ENCODE measurements at places on chromosomes 3 and 15.
A peak's percentile ranks its signal among the peaks of the same experiment; 100 is the strongest.

GRCh38 chr15:27585041-27585640 is 514.0 kb downstream of the OCA2 start:
- DNase-seq: no peak

DNA sequence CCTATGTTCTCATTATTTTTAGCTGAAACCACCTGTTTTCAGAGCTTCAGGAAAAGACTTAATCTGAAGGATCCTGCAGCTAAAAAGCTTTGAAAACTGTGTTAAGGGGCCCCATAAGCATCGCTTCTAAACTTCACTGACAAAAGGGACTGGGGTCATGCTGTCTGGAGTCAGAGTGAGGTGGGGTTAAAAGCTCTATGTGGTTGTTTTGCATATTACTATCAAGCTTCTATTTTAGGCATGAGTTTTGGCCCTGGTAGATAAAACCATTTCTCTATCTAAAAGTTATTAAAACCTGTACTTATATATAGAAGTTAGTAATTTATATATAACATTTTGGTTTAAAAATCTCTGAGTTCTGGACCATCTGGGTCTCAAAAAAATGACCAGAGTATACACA is 45.5 kb downstream of the GPR160 start:
- DNase-seq: no peak

DNA sequence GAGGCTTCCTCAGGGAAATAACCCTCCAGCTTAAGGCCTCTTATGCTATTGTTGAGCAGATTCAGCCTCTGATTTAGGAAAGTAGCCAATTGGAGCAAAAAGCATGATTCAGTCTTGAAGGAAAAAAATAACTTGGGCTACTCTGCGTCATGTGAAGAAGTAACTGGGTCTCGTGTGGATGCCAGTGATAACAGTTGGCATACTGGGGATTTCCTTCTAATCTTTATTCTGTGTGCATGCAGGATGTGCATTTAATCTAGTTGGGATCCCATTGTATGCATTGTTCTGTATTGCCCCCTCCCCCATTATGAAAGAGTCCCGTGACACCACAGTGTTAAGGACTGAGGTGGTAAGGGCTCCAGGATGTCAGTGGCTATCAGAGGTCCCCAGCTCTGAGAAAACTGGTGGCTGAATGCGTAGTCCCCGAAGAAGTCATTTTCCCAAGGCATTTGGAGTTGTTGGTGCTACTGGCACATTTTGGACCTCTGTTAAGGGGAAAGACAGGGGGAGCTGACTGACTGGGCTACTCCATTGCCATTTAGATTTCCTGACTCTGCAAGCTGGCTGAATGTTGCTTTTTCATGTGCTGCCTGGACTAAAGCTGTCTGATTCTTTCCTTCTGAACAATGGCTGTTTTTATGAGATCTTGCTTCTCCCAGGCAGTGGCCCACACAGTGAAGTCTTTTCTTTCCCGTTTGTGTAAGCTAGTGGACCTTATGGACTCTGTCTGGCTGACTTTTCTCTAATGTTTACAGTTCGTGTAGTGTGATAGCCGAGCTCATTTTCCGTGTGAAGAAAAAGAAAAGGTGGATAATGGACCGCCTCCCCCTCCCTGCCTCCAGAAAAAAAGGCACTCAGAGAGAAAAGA is 38.4 kb upstream of the TRAK1 start:
- DNase-seq: no peak

GRCh38 chr3:141360888-141361598 is 7.3 kb upstream of the ZBTB38 start:
- no peak for DNase-seq

- DNase-seq: no peak
Measured at GRCh38 chr3:186200726-186201125, 91.8 kb upstream of the ETV5 start.

DNA sequence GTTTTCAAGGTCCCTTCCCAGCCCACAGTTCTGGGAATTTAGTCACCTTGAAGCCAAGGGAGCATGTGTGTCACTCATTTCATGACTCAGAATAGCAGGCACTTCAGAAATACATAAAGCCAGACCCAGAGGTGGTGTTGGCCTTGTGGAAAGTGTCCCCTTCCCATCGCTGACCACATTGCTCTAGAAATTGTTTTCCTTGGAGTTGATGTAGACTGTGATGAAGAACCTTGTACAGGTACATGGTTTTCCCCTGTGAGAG is 158.8 kb downstream of the SLCO3A1 start:
- no peak for DNase-seq

- no peak for DNase-seq
Measured at GRCh38 chr3:112967828-112968227, 7.1 kb downstream of the CD200R1 start.

GRCh38 chr3:191997093-191997492 is 536.1 kb downstream of the PYDC2 start:
- DNase-seq: no peak

- peak; percentile 71 for DNase-seq
Measured at GRCh38 chr15:88649286-88649733, 10.5 kb downstream of the ISG20 start.

All from activated CD4-positive, alpha-beta T cell treated with anti-CD3 and anti-CD28 coated beads, Interleukin-2, amount 50 U/mL, for 4 hours (primary cell).